ENCODE measurements at places on chromosomes 16 and 17.

- DNase-seq, result no peak
Observed at GRCh38 chr17:17110520-17110919, 68.3 kb downstream of the MPRIP start.

- no peak for DNase-seq
Observed at GRCh38 chr16:61581417-61582046, 454.7 kb downstream of the CDH8 start.

GRCh38 chr16:87791295-87792204, 25.8 kb upstream of the KLHDC4 start:
- peak; percentile 26 for DNase-seq

DNA sequence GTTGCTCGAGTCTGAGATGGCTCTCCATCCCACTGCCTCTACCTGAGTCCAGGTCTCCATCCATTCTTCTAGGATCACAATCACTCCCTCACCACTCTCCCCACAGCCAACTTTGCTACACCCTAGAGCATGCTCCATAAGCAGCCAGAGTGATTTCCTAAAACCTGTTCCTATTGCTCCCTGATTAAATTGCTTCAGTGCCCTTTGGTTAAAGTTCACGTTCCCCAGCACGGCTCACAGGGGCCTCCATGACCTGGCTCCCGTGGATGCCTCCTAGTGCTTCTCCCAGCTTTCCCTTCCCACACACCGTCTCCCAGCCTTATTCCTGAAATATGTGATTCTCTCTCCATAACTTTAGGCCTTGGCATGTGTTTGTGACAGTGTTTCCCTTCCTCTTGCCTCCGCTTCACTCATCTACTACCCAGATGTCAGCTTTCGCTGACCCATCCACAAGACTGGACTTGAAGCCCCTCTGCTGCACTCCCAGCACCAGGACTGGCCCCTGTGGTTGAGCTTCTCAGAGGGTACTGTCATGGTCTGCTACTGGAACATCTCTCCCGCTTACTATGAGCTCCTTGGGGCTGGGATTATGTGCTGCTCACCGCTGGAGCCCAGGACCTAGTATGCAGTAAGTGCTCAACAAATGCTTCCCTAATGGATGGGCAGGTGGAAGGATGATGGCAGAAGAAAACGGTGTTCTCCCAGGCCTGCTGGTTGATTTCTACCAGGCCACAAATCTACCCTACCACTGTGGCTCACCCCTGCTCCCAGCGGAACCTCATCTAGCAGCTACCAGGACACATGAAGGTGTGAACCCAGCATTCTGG, 17.9 kb downstream of the MYO18A start:
- no peak for DNase-seq

DNA sequence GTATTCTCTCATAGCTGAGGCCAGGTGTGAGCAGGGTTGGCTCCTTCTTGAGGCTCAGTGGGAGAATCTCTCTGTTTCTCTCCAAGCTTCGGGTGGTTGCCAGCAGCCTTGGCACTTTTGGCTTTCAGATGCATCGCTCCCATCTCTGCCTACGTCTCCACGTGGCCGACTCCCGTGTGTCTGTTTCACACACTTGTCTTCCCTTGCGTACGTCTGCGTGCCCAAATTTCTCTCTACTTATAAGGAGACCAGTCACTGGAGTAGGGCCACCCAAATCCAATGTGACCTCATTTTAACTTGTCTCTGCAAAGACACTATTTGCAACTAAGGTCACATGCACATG, 14.7 kb downstream of the OSBPL7 start:
- peak; percentile 14 for DNase-seq

DNA sequence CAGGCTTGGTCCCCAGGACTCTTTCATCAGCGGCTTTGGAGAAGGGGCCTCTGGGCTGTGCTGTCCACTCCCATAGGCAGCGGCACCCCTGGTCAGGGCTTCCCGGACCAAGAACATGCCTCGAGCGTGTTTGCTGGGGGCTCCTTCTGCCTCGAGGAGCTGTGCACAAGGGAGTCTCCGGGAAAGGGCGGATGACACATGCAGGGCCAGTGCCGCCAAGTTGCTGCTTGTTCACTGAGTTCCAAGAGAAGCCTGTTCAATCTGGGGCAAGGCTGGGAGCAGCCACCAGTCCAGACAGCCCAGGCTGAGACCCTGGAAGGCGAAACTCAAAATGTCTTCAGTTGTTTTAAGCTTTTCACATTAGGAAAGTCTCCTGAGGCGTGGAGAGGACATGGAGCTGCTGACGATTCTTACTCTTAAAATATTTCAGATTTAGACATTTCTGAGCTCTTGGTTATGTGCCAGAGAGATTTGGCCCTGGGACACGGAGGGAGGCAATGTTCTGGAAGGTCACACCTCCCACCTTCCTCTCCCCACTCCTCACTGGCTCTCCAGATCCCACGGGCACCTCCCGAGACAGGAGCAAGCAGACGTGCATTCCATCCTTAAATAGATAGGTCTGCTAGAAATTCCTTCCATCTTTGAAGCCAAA, 84.5 kb upstream of the ZNF469 start:
- DNase-seq, result no peak

GRCh38 chr16:17801068-17801467, 330.3 kb upstream of the XYLT1 start:
- DNase-seq, result no peak

DNA sequence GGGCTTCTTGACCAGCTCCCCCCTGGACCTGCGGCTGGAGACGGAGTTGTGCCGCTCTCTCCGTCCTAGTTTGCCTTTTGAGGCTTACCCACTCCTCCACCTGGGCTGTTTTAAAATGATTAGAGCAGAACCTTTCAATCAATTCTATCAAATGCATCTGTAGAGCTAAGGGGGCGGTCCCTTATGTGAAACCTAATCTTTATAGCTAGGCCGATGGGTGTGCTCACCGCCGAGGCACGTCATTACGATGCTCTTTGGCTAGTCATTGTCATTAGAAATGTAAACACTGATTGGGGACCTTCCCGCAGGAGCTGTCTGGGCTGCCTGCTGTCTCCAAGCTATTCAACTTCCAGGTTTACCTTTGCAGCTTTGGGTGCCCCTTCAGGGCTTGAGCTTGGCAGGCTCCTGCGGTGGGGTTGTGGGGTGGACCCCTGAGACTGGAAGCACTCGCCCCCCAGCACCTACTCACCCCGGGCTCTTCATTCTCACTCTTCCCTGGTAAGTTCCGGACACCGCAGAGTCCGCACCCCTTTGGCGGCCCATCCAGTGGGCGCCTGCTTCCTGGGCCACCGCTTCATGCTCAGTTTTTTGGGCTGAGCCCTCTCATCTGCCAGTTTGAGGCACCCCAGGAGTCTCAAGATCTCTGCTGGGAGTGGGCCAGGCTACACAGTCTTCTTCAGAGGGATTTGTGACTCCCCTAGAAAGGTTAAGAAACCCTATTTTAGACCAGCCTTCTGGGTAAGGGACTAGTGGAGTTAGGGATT, 20.9 kb upstream of the IL17C start:
- DNase-seq, result no peak

DNA sequence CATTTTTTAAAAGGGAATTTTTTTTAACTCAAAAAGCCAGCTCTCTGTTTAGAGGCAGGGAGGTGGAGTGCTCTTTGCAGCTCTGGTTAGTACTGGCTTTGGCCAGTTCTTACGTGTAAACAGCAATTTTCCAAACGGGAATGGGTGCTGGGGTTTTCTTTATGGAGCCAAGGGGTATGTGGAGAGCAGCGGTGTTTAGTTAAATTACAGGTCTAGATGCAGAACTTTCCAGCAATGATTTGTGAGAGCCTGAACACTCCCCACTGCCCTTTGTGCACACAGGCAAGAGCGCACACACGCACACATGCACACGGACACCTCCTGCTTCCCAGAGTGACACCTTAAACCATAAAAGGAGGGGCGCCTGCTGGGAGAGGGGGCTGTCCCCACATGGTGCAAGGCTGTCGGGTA, 140.2 kb downstream of the MSI2 start:
- DNase-seq, result no peak

GRCh38 chr16:11681556-11681955, 13.3 kb downstream of the SNN start:
- no peak for DNase-seq

- DNase-seq, result no peak
Observed at GRCh38 chr17:8162233-8162996, at the start of gene VAMP2. VAMP2 (minus strand) TSS chr17:8162948; CDS start chr17:8162879, 69 bp downstream.

DNA sequence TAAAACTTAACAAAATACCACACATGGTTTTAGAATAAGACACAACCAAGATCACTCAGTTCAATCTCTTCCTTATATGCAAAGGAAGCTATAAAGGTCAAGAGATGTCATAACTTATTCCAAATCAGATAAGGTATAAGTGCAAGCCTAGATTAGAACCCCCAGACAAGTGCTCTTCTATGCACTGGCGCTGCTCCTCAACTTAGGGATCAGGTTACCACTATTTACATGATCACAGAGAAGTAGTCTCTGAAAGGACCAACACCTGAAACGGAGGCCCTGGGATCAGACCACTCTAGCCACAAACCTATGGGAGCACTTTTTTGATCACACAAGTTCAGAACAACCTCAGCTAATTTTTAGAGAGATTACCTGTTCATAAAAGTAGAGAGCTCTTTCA, 16.6 kb downstream of the COPS3 start:
- no peak for DNase-seq
